Caudate nucleus (tissue), 63 donors: ENCODE measurements at places on chromosomes 11 and 22.

DNA sequence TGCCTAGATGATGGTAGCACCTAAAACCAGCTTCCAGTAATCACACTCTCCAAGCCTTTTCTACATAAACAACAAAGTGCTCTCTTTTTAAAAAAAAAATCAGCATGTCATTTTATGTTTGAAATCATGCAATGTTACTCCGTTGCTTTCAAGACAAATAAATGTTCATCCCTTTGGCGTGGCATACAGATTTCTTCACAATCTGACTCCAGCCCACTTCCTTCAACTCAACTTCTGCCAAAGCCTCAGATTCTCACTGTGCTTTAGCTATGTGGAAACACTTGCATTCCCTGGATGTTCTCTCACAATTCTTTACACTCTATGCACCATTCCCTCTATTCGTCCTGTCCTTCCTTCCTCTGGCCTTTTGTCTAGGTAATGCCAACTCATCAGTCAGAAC lies 206.3 kb upstream of the BLID start:
- no peak for DNase-seq

GRCh38 chr22:29216873-29217666 lies 11.4 kb downstream of the EMID1 start:
- DNase-seq, result no peak

- DNase-seq, result no peak
Observed at GRCh38 chr22:44429941-44430587, 68.0 kb downstream of the RTL6 start.

GRCh38 chr22:36728505-36728904 lies 25.0 kb upstream of the CACNG2 start:
- DNase-seq, result no peak

GRCh38 chr11:128388206-128388815 lies 199.0 kb downstream of the ETS1 start:
- no peak for DNase-seq

DNA sequence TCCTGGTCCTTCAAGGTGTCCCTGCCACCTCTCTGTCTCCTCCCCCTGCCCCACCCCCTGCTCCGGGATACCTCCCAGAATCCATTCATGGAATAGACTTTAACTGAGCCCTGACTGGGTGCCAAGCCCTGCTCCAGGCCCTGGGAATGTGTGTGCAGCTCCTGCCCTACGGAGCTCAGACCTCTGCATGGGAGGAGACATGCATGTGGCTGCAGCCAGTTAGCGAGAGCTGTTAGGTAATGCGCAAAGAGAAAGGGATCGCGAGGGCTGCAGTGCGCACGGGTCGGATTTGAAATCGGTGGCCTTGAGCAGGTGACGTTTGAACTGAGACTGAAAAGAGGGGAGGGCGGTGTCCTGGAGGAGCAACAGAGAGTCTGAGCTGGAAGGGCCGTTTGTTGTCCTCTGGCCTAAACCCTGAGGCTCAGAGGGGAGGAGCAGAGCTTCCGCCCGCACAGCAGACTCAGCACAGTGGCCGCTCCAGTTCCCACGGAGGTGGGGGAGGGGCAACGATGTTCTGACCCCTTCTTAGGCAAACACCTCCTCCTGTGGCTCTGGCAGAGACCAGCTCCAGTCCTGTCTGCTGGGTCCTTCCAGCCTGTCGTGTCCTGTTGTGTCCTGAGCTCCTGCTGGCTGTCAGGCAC lies 19.8 kb upstream of the LRRC10B start:
- DNase-seq, result no peak

DNA sequence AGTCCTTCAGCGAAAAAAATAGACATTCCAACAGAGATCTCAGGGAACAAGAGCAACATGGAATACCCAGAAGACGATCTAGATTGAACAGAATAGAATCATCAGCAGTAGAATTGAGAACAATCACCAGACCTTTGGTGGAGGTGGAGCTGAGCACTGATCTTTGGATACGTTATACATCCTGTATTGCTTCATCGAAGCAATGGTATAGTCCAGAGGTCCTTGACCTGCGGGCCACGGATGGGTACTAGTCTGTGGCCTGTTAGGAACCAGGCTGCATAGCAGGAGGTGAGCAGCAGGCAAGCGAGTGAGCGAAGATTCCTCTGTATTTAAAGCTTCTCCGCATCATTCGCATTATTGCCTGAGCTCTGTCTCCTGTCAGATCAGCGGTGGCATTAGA lies 17.6 kb downstream of the LRRC55 start:
- DNase-seq, result no peak

DNA sequence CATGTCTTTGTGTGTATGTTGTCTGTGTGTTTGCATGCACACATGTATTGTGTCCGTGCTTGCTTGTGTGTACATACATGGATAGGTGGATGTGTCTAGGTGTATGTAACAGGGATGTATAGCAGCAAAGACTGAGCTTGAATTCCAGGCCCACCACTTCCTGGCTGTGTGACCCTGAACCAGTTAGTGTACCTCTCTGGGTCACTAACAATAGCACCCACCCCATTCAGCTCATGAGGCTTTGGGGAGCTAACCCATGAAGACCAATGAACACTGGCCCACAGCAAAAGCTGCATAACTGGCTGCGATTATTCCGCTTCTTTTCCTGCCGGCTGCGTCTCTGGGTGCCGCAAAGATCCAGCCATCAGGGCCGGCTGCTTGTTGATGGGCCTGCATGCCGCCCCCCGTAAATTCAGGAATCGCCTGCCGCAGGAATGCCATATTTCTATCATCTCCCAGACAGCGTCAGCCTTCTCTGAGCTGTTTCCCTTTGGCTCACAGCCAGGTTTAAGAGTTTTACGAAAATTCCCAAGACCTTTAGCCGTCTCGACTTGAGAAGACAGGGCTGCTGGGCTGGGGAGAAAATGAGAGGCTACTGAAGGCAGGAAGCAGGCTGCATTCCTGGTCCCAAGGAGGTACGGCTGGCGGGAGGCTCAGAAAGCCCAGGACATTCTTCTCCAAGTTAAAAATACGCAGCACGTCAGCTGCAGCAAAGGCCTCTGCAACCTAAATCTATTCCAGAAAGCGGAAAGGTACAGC lies 224.6 kb downstream of the MN1 start:
- no peak for DNase-seq

GRCh38 chr11:119417726-119418540 lies 5.0 kb downstream of the THY1 start:
- no peak for DNase-seq

GRCh38 chr11:271319-271715 lies 6.9 kb upstream of the NLRP6 start:
- no peak for DNase-seq

GRCh38 chr11:33347490-33348125 lies 90.4 kb downstream of the HIPK3 start:
- no peak for DNase-seq

DNA sequence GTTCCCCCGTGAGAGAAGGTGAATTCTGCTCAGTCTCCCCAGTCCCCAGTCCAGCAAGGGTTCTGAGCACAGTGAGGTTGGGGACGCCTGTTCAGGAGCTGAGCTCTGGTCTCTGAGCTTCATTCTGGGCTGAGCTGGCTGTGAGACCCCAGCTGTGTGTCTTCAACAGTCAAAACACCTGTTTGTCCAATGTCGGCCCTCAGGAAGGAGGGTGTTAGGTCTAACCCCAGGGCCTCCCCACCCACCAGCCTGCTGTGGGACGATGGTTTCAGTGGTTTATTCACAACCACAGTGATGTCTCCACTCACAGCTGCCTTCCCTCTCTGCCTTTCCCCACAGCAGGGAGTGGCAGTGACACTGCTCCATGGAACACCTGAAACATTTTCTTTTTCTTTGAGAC lies 1282.9 kb downstream of the TBC1D22A start:
- DNase-seq, result no peak

- DNase-seq, result no peak
Observed at GRCh38 chr11:93821617-93822016, 28.8 kb downstream of the VSTM5 start.

- no peak for DNase-seq
Observed at GRCh38 chr11:123461164-123461563, 31.1 kb downstream of the GRAMD1B start.

- DNase-seq, result no peak
Observed at GRCh38 chr22:20271114-20271994, 3.2 kb upstream of the RTN4R start.
